ENCODE measurements at places on chromosomes 5 and 9.

DNA sequence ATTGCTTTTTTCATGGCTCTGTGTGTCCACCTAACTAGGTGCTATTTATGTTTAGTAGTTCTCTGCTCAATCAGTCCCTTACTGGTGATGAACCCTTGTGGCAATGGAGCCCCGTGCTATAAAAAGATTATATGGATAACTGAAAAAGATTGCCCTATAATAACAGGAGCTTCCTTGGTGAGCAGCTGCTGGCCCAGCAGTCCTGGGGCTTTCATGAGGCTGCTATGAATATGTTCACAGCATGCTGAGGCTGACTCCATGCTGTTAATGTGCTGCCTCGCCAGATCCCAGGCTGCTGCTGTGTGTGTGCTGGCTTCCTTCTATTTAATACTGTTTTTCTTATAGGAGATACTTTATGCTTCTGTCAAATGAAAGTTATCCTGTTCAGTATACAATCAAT lies 357.5 kb downstream of the TAF11L14 start:
- no peak for DNase-seq

DNA sequence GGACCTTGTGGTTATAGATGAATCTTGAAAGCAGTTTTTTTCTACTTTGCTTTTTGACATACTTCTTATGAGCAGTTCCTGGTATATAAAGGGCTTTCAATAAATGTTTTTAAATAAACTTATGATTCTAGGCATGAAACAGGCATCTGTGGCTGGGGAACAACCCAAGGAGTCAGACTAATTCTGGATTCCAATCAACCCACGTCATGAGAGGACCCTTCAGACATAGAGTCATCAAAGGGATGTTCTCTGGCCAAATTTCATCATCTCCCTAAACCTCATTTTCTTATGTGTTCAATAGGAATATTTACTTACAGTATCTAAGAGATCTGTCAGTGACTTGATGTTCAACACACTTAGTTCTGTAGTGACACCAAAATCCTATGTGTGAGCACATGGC lies 243.8 kb upstream of the ZNF462 start:
- no peak for DNase-seq

DNA sequence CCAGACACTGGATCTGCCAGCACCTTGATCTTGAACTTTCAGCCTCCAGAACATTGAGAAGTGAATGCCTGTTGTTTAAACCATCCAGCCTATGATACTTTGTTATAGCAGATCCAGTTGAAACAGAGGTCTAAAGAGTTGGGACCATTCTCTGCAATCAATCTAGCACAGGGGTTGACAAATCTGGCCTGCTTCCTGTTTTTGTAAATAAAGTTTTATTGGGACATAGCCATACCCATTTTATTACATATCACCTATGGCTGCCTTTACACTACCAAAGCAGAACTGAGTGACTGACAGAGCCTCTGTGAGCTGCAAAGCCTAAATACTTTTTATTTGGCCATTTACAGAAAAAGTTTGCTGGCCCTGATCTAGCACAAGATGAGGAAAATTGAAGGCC lies 62.0 kb downstream of the BARX1 start:
- DNase-seq, result no peak

DNA sequence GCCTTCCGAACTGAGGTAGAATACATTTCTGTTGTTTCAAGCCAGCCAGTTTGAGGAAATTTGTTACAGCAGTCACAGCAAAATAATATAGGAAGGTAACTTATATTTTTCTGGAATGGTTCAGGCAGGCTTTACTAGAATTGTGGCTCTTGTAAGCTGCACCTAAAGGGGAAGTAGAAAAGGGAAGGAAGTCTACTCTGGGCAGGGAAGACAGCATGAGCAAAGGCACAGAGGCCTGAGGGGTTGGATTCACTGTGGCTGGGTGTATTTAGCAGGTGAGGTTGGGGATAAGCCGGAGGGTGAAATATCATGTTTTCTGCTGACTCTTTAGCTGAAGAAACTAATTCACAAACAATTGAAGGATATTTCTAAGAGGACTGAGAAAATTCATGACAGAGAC lies 183.5 kb downstream of the GAS1 start:
- DNase-seq, result no peak

GRCh38 chr9:17875886-17876285 lies 297.0 kb downstream of the SH3GL2 start:
- DNase-seq, result no peak
